A375 (cell line): ENCODE measurements at places on chromosomes 2 and 18. TPM values are rescaled to one million over a fixed set of nuclear protein-coding genes. Genes with fewer than 3 reads are reported as not detected.

MC5R gene
- total RNA-seq = 0.15 and 0.32 TPM in 2 replicates

LRATD1 gene
- 0.08 and 0.13 TPM in 2 replicates for total RNA-seq

TNS1 gene
- 0.50 and 1.7 TPM in 2 replicates for total RNA-seq

SH3BP4 gene
- total RNA-seq = 18.9 and 20.3 TPM in 2 replicates

GKN1 gene
- total RNA-seq = not detected in 2 replicates

FNDC4 gene
- total RNA-seq = 3.2 and 3.8 TPM in 2 replicates

MALL gene
- total RNA-seq = 0.57 TPM in 1 of 2 replicates, not detected in the other

KCNJ3 gene
- total RNA-seq = 0.04 TPM in 1 of 2 replicates, not detected in the other

HES6 gene
- total RNA-seq = 13.4 and 16.1 TPM in 2 replicates

DIPK1C gene
- total RNA-seq = 0.26 TPM in 1 of 2 replicates, not detected in the other
